ENCODE measurements at places on chromosomes 1 and 21.

- no peak for DNase-seq
These were observed 1.3 kb downstream of the TMEM167B start for GRCh38 chr1:109091839-109092193.

DNA sequence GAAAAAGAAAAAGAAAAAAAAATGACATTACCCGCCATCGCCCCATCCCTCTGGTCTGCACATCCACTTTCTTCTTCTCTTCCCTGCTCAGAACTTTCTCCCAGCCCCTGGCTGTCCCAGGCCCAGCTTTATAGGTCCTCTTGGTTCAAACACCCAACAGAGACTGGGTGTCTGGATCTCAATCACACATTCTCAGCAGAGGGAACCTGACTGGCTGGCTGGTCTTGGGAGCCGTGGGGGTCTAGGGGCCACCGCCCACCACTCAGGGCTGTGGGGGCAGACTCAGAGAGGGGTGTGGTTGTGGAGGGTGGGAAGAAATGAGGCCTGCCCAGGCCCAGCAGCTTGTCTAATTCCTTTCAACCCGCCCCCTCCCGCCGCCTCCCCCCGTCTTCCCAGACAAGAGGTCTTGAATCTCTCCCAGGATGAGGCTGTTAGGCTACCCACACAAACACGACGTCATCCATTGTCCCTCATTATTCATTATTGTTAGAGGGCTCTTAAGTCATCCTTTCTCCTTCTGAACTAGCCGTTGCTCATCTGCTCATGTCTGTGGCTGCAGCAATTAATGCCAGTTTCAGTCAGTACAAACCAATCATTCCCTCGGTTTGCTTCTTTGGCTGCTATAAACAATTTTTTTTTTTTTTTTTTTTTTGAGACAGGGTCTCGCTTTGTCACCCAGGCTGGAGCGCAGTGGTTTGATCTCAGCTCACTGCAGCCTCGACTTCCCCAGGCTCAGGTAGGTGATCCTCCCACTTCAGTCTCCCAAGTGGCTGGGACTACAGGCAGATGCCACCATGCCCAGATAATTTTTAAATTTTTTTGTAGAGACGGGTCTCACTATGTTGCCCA lies 40.6 kb upstream of the CLIC4 start:
- peak; percentile 99 for DNase-seq

GRCh38 chr1:241641773-241642592 lies 1.8 kb upstream of the CHML start:
- peak; percentile 59 for DNase-seq

DNA sequence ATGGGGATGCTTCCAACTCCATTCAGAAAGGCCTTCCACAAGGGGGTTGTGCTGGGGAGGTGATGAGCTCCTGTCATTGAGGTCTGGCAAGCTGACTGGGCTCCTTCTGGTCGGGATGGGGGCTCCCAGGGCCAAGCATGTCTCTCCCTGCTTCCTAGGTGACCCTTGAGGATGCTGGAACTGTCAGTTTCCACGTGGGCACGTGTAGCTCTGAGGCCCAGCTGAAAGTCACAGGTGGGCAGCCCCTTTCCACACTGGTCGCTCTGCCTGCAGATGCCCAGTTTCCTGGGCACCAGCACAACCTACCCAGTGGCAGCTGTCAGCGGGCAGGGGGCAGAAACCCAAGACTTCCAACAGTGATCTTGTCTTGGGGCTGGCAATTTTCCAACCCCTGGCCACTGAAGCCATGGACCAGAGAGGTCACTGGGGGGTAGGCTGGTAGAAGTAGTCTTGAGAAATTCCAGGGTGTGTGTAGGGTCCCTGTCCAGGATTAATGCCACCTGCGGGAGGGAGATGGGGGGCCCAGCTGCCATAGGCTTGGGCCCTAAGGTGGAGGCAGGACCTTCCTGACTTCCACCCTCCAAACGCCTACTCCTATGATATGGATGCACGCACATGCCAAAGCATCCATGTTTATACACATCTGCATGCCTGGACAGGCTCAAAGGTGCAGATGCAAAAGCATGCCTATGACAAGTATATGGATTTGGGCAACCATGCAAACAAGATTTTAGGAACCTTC lies 97.1 kb downstream of the TRIM11 start:
- no peak for DNase-seq
